Stimulated activated CD4-positive, alpha-beta T cell treated with anti-CD3 and anti-CD28 coated beads, Interleukin-2, amount 100 ng/mL, for 24 hours (primary cell): ENCODE measurements at places on chromosomes 16 and 17.

DNA sequence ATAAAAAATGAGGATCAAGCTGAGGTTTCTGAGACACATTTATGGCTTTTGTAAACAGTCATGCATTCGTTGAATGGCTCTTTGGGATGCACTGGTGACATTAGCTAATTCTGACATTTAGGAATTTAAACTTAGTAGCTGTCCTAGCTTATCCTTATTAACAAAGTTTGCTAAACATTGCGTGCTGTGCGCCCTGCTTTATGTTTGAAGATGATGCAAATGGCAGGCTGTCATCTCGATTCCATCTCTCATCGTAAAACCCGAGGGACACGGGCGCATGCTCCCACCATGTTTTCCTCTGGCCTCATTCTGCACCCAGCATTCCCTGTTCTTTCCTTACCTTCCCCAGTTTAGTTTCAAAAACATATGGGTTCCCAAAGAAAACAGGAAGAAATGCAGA is 53.8 kb upstream of the ARHGAP44 start:
- DNase-seq = no peak

- no peak for DNase-seq
These were observed 34.9 kb downstream of the WNT9B start for GRCh38 chr17:46886310-46886663.

DNA sequence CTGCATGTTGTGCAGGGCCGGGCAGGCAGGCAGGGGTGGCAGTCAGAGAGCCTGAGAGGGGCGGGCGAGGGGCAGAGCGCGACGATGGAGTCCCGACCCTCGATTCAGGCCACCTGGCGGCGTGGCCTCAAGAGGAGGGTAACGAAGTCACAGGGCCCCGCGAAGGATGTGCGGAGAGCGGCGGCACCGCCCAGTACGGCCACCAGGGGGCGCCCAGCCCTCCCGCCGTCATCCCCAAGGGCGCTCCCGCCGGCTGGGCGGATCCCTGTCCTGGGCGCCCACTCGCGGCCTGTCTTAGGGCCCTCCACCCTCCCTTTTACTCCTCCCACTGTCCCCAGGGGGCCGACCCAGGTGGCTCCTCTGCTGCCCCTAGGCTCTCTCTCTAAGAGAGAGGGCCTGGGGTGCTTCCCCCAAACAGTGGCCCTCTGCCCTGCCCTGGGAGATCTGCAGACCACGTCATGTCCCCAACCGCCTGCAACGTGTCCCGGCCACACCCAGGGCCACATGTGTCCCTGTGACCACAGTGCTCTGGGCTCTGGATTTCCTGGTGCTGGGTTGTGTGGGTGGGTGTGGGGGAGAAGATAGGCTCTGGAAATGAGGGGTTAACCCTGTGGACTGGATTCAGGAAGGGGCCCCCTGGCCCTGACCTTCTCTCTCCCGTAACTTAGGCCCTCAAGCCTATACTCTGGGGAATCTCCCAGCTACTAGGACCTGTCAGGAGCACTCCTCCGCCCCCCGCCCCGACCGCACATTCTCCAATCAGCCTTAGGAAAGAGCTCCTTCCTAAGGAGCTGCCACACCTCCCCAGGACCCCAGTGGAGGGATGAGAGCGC is 5.9 kb downstream of the DPEP2 start:
- DNase-seq = peak; percentile 89

- DNase-seq = peak; percentile 27
These were observed 27.6 kb upstream of the PITPNA start for GRCh38 chr17:1590029-1590746.

- no peak for DNase-seq
These were observed 58.1 kb downstream of the CYB5B start for GRCh38 chr16:69482410-69482991.

- DNase-seq = no peak
These were observed 164.7 kb downstream of the ABCA8 start for GRCh38 chr17:68790492-68790891.

DNA sequence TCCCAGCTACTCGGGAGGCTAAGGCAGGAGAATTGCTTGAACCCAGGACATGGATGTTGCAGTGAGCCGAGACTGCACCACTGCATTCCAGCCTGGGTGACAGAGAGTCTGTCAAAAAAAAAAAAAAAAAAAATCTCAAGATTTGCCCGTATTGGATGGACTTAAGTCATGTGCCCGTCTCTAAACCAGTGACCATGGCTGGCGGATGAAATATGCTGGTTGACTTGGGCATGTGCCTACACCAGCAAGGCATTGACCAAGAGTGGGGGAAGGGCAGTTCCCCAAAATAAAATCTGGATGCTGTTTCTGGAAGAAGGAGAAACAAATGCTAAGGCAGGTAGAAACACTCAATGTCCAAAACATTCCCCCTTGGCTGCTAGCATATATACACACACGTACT is 21.5 kb upstream of the COL1A1 start:
- DNase-seq = no peak

- DNase-seq = peak; percentile 64
These were observed at the start of gene MED13 for GRCh38 chr17:62064791-62065563. Gene MED13 (minus strand): TSS chr17:62065278. CDS start chr17:62065205, 73 bp downstream.

GRCh38 chr17:20066253-20066652 is 57.1 kb downstream of the SPECC1 start:
- no peak for DNase-seq
